ENCODE measurements at places on chromosomes 2 and 18.

- no peak for DNase-seq
Observed at GRCh38 chr2:45942237-45942738, 290.8 kb downstream of the PRKCE start.

GRCh38 chr2:216015722-216016464 lies 2.5 kb upstream of the MREG start:
- DNase-seq, result peak; percentile 90

- DNase-seq, result no peak
Observed at GRCh38 chr2:157349949-157350515, 24.4 kb upstream of the ERMN start.

- DNase-seq, result no peak
Observed at GRCh38 chr2:147628971-147629421, 215.8 kb upstream of the ACVR2A start.
